ENCODE measurements at places on chromosomes 4 and X. TPM values are rescaled to one million over a fixed set of nuclear protein-coding genes. Genes with fewer than 3 reads are reported as not detected.

GRCh38 chr4:1026115-1026514, 14.7 kb downstream of the FGFRL1 start:
- DNase-seq, result peak; percentile 53

GRCh38 chr4:112284662-112285411, 867 bp downstream of the TIFA start:
- no peak for DNase-seq

GRCh38 chrX:43666311-43666912, 10.3 kb downstream of the MAOA start:
- no peak for DNase-seq

DNA sequence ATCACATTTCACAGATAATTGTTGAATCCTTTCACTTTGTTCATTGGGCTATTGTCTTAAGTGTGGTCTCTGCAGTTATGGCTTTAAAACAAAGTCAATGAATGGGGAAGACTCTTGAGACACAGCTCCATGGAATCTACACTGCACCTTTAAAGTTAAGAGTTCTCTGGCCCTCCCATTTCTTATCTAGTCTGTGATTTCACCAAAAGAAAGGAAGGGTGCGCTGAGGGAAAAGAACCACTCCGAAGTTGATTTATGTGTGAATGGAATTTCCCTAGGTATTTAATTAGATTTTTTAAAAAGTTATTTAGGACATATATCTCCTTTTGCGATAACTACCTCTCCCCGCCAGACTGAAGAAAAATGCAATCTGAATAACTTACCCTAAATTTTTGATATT, 2.5 kb downstream of the SEPTIN11 start:
- no peak for DNase-seq

GRCh38 chr4:138757432-138757831, 258.1 kb upstream of the NOCT start:
- DNase-seq, result no peak

DNA sequence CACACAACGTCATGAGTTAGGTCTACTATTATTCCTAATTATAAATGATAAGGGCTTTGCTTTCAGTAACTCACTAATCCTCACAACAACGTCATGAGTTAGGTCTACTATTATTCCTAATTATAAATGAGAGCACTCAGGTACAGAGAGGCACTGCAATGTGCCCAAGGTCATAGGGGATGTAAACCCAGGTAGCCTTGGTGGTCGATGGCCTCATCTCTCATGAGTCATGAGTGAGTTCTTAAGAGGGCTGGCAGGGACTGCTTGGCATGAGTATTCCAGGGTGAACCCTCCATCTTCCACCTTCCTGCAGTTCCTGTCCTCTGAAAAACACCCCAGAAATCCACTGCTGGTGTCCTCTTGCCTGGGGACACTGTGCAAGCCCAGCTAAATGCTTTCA, 317.1 kb downstream of the STK32B start:
- peak; percentile 19 for DNase-seq

DNA sequence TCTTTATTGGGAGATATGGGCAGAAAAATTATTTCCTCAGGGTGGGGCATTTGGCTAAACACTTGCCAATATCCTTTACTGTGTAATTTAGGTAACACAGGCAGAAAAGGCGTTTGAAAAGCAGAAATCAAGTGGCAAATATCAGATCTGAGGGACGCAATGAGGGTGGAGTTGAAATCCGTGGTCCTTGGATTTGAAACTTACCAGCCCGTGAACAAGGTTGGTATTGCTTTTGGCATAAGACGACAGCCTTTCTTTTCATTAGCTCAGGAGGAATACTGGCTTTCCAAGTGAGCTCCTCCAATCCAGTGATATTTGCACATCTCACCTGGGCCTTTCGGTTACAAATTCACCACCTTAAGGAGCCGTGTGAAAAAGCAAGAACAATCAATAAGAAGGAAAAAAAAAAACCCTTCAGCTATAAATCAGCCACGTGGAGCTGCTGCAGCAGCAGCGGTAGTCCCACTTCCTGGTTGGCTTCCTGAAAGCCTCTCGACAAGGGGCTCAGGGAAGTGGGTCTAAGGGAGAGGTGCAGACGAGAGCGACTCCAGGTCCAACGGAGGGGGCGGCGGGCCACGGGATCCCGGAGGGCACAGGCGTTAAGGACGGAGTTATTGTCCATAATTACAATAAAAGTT, 734 bp upstream of the GALNT7 start:
- DNase-seq, result no peak

- no peak for DNase-seq
Observed at GRCh38 chr4:31183256-31183655, 463.1 kb downstream of the PCDH7 start.

- DNase-seq, result no peak
Observed at GRCh38 chrX:44871931-44872820, 812 bp upstream of the KDM6A start.

ARMCX5 gene
- 9.6 TPM for total RNA-seq
